ENCODE measurements at places on chromosomes 5 and 9.

GRCh38 chr5:122937914-122938313, 92.5 kb downstream of the SNX24 start:
- no peak for DNase-seq

- DNase-seq: no peak
Measured at GRCh38 chr5:145980718-145981117, 44.3 kb downstream of the SH3RF2 start.

DNA sequence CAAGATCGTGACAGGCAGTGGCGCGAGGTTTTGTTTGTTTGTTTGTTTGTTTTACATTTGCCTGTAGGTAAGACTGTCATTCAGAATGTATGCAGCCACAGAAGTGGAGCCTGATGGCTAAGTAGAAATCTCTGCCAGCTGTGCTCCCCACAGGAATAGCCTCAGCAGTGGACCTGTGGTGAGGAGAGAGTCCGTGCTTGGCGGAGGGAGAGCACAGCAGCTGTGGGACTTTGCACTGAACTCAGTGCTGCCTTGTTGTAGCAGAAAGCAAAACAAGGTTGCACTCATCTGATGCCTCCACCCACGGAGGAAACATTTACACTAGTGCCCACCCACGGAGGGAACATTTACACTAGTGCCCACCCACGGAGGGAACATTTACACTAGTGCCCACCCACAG, 4.4 kb upstream of the ZNF782 start:
- no peak for DNase-seq

- no peak for DNase-seq
Measured at GRCh38 chr5:8059337-8059736, 190.4 kb downstream of the MTRR start.

- no peak for DNase-seq
Measured at GRCh38 chr5:97425511-97425910, 242.5 kb upstream of the RIOK2 start.

- DNase-seq: no peak
Measured at GRCh38 chr9:9631284-9631683, 981.5 kb downstream of the PTPRD start.

DNA sequence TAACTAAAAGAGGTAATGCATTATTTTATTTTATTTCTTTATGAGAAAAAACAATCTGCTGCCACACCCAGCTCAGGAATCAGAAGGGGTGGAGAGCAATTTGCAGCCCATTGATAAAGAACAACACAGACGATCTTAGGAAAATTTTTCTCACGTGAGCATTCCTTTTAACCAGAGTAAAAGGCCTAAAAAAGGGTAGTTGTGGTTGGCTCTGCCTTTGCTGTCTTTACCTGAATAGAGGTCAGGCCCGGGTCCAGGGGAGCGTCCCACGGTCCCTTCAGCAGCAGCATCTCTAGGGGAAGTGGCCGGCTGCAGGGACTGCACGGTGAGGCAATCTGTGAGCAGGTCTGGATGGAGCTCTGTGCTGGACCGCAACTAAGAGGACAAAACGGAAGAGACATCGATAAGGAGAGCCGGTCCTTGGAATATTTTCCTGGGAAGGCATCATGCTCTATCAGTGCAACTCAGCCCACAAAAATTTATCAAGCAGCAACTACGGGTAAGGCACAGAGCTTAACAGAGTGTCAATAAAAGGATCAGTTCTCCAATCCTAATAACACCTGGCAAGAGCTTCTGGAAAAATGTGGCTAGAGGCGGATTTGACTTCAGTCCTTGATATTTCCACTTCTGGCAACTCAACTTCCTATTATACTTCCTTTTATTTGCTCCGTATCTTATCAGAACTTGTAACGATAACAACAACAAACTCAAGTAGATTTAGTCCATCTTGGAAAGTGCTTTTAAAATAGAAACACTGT, 372.8 kb upstream of the RFX3 start:
- no peak for DNase-seq

DNA sequence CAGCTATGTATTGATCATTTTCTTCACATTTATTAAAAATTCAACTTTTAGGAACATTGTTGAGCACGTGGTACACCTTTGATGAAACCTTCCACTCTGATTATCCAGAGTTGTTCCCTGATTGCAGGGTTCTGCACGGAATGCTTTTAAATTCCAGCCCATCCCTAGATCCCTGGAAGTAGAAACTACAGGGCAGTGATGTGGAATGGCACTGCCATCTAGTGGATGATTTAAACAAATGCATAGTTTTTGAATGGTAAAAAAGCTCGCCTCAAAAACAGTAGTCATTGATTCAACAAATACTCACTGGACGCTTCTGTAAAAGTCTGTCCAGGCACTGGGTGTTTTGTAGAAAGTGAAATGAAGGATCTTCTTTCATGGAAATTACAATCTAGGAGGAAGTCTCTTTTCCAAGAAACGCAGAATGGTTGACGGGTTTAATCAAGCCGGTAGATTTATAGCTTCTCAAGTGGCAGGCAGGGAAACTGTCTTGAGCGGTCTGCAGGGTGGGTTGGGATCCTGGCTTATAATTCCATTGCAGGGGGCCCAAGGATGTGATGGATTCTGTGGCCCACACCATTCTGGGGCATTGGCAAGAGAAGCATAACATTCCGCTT, 118.4 kb downstream of the ARHGAP26 start:
- no peak for DNase-seq
